ENCODE measurements at places on chromosomes 5 and 9.

GRCh38 chr5:98839469-98840383, 66.3 kb downstream of the RGMB start:
- DNase-seq = no peak

DNA sequence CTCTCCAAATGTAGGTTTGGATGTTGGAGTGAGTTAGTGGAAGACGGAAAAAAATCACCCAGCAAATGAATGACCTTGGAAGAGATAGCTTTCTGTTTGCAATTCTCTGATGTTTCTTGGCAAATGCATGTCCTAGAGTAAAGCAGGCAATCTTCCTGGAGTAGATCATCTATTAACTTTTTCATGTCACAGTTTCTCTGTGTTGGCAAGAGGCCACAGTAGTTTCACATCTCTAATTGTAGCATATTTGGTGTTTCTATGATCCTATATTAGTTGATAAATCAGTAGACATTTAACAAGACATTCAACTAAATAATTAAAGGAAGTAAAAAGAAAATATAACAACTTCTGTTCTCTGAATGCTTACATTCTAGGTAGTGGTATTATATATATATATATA, 138.2 kb upstream of the MINAR2 start:
- DNase-seq = no peak

DNA sequence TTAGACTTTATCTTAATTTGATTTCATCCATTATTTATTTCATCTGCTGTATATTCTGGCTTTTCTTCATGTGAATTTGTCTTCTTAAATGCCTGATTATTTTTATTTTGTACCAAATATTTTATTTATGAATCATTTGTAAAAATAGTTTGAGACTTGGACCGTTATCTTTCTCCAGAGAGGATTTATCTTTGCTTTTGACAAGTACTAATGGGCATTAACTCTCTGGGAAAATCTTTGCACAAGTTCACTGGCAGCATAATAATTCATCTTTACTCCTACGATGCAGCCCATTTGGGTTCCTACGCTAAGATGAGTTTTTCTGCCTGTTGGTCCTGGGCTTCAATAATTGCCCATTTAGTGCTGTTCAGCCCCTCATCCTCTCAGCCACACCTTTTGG, 131.0 kb upstream of the RORB start:
- no peak for DNase-seq

DNA sequence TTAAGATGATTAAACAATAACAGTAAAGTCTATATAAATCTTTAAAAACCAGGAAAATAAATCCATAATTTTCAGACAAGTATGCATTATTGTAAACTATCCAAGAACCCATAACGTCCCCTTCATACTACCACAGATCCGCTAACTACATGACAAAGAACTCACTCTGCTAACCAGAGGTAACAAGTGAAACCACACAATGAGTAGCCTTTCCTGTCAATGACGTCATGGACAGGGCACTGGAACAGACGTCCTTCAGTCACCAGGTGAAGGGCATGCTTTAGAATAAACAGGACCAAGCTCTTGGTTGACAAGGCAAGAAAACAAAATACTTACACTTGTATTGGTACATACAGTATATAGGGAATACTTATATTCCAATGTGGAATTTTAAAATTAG, 45.2 kb downstream of the RNF130 start:
- DNase-seq = no peak

- no peak for DNase-seq
These were observed 105.5 kb upstream of the PITX1 start for GRCh38 chr5:135139381-135140134.

- no peak for DNase-seq
These were observed 715.1 kb upstream of the ACO1 start for GRCh38 chr9:31669311-31669710.

DNA sequence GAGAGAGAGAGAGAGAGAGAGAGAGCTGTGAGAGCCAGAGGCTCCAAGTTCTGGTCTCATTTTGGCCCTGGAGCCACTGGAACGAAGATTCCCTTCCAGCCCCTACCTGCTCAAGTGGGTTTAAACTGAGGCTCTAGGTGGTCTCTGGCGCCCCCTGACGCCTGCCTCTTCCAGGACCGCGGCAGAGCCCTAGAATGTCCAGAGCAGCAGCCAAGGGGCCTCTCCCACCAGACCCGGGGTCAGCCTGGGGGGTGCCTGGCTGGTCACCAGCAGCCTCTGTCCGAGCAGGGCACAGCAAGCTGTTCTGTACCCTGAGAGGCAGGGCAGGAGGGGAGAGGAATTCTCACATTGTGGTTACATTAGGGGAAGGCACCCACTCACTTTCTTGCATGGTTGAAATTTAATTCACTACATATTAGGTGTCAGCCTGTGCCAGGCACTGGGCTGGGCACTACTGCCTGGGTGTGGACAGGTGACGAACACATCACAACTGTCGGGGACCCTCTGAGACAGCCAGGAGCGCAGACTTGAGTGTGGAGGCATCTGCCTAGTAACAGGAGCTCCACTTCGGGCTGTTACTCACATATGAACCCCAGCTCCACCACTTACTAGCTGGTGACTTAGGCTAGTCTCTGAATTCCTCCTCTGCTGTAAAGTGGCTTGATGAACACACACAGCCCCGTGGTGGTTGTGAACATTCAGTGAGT, 44.5 kb downstream of the AMBP start:
- no peak for DNase-seq

DNA sequence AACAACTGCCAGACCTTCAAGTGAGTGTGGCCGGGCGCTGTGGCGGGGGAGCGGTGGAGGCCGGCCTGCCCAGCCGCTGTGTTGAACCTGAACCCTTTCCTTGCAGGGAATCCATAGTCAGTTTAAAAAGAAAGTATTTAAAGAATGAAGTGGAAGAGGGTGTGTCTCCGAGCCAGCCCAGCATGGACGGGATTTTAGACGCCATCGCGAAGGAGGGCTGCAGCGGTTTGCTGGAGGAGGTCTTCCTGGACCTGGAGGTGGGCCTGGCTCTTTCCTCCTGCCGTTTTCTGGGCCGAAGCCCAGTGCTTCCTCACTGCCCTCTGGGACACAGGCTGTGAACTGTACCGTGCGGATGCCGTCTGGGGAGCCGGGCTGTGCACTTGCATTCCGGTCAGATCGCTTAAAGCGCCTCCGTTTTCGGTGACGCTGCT, 19.1 kb downstream of the EXOC3 start:
- no peak for DNase-seq

GRCh38 chr9:95100071-95100627, 217.4 kb downstream of the FANCC start:
- DNase-seq = no peak

GRCh38 chr5:43369651-43370050, 42.5 kb downstream of the CCL28 start:
- DNase-seq = no peak

DNA sequence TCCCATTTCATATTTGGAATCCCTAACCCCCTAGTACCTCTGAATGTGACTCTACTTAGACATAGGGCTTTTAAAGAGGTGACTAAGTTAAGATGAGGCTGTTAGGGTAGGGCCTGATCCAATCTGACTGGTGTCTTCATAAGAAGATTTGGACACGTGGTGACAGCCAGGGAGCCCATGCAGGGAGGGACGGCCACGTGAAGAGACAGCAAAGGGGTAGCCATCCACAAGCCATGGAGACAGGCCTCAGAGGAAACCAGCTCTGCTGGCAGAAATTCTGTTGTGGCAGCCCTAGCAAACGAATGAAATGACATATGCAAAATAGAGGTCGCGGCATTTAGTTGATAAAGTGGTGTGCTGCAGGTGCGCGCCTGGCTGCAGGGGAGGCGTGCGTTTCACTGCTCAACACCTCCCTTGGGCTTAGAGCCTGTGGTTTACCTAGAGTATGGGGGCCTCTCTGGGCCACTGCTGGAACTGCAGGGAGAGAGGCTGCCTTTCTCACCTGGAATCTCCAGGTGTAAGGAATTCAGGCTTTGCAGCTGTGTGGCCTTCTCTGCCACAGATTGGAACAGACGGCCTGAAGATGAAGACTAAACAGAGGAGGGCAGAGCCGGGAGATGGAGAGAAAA, 7.1 kb upstream of the AFAP1L1 start:
- DNase-seq = peak; percentile 44

GRCh38 chr5:176588297-176588696, 21.7 kb downstream of the GPRIN1 start:
- DNase-seq = no peak
